ENCODE measurements at places on chromosomes 4 and X. TPM values are rescaled to one million over a fixed set of nuclear protein-coding genes. Genes with fewer than 3 reads are reported as not detected.

DNA sequence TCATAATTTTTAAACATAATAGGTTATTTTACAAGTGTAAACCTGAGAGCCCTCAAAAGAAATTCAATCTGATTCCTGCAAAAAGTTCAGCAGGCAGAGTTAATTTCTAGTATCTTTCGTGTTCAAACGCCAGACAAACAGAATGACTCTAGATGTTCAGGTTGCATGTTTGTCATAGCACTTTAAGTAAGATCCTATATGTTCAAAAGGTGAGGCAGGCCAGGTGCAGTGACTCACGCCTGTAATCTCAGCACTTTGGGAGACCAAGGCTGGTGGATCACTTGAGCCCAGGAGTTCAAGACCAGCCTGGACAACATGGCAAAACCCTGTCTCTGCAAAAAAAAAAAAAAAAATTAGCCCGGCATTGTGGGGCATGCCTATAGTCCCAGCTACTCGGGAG is 1.1 kb upstream of the RASSF6 start:
- DNase-seq: no peak

REELD1 gene
- total RNA-seq: 0.58 TPM

ATOH1 gene
- total RNA-seq: not detected

FAAH2 gene
- total RNA-seq: 2.1 TPM

KIF4A gene
- 1.4 TPM for total RNA-seq

- DNase-seq: no peak
Measured at GRCh38 chr4:85720735-85721134, 245.8 kb downstream of the ARHGAP24 start.

DNA sequence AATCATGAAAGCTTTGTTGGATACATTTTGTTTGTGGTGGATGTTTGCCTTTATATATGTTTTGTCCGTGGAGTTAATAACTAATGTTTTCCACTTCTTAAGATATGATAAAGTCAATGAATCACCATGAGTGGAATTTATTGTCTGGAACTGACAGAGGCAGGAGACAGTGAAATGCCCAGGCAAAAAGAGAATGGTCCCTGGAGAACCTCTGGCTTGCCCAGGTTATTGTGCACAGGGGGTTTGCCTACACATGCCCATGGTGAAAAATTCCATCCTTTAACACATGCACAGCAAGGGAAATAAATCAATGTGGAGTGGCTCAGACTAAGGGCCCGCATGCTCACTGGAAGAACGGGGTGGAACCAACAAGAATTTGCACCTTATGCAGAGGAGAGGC is 964.3 kb upstream of the GRIA3 start:
- no peak for DNase-seq
